Left lung (tissue), 14 donors: ENCODE measurements at places on chromosomes 12 and 14. TPM values are rescaled to one million over a fixed set of nuclear protein-coding genes. Genes with fewer than 3 reads are reported as not detected.

- DNase-seq, result no peak
Observed at GRCh38 chr12:76946446-76946845, 67.6 kb upstream of the CSRP2 start.

DNA sequence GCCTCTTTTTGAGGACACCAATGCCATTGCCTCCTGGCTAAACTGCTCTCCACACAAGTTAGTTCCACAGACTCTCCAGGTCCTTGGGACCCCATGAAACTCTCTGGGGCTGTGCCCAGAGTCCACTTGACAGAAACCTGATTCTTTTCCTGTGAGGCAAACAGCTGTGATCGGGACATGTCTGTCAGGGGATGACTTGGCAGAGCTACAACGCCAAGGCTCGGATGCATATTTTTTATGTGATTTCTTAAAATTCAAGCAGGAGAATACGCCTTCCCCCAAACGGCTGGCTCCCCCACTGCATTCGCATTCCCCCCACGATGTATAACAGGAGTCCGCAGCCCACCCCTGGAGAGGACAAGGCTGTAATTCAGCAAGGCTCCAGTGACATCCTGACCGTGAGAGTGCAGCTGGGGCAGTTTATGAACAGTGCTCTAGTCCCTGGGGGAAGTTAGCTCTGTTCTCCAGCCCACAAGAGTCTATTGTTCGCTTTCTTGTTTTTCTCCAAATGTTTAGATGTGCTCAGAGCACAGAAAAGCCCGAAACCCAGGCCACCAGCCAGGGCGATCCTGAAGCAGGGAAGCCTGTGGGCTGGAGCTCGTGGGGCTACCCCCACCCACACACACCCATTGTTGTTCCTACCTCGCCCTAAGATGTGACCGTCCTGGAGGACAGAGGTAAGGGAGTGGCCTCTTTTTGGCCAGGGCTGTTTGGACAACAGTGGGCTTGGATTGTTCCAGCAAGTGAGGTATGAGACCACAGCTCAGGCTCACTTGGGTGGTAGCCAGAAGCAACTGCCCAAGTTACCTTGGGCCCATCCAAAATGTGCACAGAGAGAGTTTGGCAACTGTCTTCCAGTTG is 159.5 kb downstream of the ZFP36L1 start:
- no peak for DNase-seq

- DNase-seq, result no peak
Observed at GRCh38 chr12:51914034-51914923, 7.0 kb downstream of the ACVRL1 start.

The BATF gene
- 1.1 TPM for polyA plus RNA-seq

The HIF1A gene
- polyA plus RNA-seq, result 195 TPM
